ENCODE measurements at places on chromosomes 6 and 20. TPM values are rescaled to one million over a fixed set of nuclear protein-coding genes. Genes with fewer than 3 reads are reported as not detected.

The LAMP5 gene
- 5.2 TPM for polyA plus RNA-seq

The SSTR4 gene
- 0.06 TPM for polyA plus RNA-seq

The RIMS4 gene
- 0.99 TPM for polyA plus RNA-seq

The LPIN3 gene
- polyA plus RNA-seq, result 13.2 TPM

The EYS gene
- polyA plus RNA-seq, result 0.77 TPM

The ZNF337 gene
- polyA plus RNA-seq, result 23.0 TPM

The BPIFB2 gene
- polyA plus RNA-seq, result not detected

The TCF19 gene
- 18.5 TPM for polyA plus RNA-seq

The HDGFL1 gene
- not detected for polyA plus RNA-seq

The NELFE gene
- 88.7 TPM for polyA plus RNA-seq

The C20orf144 gene
- polyA plus RNA-seq, result 0.12 TPM

- no peak for DNase-seq
These were observed 66.3 kb upstream of the CD93 start for GRCh38 chr20:23152308-23152892.

DNA sequence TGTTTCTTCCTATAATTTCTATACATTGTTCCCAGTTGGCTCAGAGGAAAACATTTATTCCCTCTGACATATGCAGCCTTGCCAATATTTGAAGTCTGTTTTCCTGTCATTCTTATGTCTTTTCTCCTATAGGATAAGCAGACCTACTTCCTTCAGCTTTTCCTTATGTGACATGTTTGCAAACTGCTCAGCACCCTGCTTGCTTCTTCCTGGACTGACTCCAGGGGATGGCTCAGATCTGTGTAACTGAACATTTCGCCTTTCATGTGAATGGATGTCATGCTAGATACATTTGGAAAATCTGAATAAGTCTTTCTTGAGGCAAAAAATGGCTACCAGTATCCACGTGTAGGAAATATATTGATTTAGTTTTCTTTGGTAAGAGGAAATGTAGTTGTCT lies 113.2 kb downstream of the CARMIL1 start:
- DNase-seq, result no peak

GRCh38 chr20:9506280-9506821 lies 8.0 kb upstream of the LAMP5 start:
- DNase-seq, result no peak

- no peak for DNase-seq
These were observed 69.1 kb downstream of the FAM120B start for GRCh38 chr6:170375661-170376060.

GRCh38 chr6:56638760-56639159 lies 3.9 kb downstream of the DST start:
- DNase-seq, result no peak

- DNase-seq, result no peak
These were observed 65.9 kb downstream of the GFOD1 start for GRCh38 chr6:13421425-13422059.

DNA sequence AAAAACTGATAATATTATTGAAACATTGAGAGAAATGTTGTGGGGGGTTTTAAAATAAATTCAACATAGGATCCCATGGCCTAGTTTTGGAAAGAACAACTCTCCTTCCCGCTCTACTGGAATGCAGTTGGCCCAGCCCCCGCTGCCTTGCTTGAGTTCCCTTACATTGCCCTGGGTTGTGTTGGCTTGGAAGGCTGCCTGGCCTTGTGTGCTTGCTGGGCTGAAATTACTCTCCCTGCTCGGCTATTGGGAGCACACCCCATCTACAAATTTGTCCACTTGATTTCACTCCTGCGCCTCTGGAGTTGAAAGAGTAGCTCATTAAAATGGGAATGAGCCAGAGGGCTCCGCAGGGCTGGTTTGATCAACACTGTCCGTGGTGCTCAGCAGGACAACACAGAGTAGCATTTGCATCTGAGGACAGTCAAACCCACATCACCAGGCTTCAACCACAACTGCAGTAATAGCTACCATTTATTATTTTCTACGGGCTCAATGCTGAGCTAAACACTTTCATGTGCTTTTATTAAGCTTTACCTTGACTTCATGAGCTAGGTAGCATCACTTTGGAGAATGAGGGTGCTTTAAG lies 35.2 kb downstream of the DOK5 start:
- peak; percentile 43 for DNase-seq

DNA sequence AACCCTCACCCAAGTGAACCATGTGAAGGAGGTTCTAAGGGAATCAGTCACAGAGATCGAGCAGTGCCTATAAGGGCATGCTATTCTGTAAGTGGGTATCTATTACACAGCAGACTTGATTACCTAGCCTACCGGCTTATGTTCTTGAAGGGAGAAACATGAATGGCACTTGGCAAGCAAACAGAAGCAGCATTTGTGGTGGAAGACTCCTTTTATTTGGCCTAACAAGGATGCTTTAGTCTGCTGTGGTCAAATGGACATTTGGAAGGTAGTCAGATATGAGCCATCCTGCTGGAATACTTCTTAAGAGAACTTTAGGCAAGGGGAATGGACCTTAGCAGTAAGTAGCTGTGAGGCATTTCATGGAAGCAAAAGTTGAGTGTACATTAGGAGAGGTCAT lies 126.3 kb downstream of the COL12A1 start:
- no peak for DNase-seq

GRCh38 chr20:43183536-43184070 lies 6.1 kb downstream of the PTPRT start:
- DNase-seq, result no peak

- DNase-seq, result peak; percentile 41
These were observed 577 bp upstream of the SLC24A3 start for GRCh38 chr20:19211661-19212468.

DNA sequence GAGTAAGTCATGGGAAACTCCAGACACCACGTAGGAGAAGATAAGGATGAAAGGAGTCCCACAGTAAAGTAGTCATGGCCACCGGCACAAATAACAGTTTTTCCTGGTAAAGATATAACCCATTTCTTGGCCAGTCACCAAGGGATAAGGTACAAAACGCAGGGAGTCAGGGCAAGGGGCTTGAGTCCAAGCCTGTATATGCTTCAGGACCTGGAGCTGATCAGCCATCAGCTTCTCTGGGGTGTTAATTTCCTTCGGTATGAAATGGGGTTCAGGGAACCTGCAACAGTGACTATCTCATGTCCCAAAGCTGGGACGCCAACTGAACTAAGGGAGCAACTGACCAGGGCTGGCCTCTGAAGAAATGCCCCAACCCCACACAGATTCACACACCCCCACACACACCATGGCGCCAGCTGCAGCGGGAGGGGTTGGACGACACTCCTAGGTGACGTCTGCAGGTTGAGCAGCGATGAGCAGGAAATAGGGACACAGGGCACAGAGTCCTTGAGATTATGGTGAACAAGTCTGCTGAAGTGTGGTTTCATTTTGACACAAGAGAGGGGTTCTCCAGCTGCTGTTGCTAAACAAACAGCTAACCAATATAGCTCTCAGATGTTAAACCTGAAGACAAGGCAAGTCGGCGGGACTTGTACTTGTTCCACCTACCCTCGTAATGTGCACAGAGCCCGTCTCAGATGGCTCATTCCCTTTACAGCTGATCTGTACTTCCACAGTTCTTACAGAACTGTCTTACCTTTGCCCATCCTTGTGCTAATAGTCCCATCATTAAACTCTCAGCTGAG lies 7.4 kb upstream of the ADTRP start:
- DNase-seq, result no peak

DNA sequence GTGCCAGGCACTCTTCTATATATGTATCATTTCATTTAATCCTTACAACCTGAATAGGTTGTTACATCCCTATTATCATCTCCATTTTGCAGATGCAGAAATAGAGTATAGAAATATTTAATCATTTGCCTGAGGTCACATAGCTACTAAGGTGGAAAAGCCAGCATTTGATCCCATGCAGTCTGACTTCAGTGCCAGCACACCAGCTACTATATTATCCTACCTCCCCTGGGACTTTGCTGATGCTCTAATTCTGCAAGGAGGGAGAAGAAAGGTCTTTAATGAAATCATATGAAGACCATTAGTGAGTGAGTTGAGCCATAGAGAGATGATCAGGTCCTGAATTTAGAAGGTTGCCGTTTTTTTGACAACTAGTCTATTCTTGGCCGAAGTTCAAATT lies 53.7 kb downstream of the TOP1 start:
- no peak for DNase-seq

DNA sequence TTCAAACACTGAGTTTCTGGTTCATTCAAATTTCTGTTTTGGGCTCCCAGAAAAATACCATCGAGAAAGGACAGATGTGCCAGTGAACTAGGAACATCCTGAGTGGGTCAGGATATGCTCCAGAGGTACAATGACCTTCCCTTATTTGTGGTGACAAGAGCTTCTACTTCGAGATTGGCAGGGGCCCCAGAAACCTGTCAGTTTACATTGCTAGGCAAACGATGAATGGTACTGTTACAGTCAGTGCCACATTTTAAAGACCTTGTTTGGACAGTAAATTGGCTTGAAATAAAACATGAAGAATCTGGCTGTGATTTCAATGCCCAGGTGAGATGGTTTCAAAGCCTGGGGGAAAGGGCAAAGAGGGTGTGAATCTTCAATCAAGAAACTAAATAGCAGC lies 454.5 kb upstream of the ID4 start:
- DNase-seq, result no peak

DNA sequence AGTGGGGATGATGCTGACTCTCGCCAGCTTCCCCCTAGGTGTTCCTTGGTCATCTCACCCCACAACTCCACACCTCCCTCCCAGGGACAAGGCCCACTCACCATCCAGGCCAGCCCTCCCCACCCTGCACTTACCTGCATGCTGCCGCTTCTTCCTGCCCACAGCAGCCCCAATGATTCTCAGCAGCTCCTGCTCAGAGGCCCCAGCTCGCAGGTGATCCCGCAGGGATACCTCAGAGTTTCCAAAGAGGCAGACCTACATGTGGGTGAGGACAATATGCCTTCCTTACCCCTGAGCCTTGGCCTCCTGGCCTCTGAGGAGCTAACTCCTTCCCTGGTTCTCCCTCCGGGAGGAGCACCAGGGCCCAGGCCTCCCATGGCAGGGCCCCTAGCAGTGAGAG lies 24.6 kb downstream of the MOCS1 start:
- DNase-seq, result no peak

- no peak for DNase-seq
These were observed 368.9 kb downstream of the LMBRD1 start for GRCh38 chr6:69427882-69428281.

DNA sequence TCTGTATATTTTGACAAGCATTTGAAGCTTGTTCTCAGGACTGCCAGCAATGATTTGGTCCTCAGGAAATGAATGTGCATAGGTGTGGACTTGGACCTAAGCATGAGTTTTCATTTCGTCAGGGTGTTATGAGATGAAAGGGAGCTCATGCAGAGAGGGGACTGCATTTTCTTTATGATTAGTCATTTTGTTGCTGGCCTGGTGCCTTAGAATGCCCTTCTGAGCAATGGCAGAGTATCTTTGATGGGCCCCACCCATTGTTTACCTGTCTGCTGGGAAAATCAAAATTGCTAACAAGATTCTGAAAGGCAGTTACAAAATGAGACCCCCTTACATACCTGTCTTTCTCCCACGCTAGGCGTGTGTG lies 51.5 kb upstream of the MTHFD1L start:
- DNase-seq, result no peak

DNA sequence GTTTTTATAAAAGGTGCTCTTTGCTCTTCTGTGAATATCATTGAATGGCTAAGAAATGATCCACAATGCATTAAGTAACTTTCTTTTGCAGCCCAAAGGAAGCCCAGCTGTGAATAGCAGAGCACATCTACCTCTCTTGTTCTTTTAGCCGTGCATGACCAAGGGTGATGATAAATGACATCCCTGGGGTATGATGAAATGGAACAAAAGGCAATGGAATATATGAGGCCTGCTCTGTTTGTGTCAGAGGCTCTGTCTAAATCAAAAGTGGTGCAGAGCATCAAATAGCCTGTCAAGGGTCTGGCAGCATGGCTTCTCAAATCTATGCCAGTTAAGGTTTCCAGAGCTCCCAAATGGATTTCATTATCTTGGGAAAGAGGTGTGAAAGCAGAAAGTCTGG lies 362.6 kb upstream of the RNF217 start:
- DNase-seq, result no peak

- no peak for DNase-seq
These were observed 103.6 kb downstream of the MAP3K7 start for GRCh38 chr6:90483116-90483839.

DNA sequence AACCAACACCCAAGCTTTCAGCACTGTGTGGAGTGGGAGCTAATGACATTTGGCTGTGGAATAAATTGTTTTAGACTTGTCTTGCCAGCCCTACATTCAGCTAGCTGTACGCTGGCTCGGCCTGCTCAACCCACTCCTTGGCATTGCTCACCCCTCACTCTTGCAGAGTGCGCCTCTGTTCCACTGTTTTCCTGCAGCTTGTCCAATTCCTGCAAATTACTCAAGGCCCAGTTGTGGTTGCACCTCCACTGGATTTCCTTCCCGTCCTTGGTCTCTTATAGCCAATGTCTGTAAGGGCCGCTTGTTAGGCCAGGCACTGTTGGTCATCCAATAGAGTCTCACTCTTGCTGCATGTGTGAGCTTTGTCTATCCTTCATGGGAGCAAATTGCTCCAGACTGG lies 289.2 kb upstream of the RNF24 start:
- no peak for DNase-seq

DNA sequence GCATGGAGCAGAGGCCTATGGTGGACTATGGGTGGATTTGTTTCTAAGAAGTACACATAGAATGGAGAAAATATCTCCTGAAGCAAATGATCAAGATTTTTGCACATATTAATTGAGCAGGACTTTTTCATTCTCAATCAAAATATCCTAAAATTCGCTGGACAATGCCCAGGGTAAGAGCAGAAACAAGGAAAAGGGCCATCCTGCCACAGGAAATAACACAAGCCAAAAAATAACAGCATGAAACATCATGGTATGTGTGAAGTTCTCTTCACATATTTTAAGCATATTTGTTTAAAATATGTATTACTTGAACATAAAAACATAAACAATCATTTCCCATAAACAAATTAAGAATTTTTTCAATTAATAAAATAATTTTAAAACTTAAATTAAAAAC lies 868.9 kb downstream of the EPHA7 start:
- no peak for DNase-seq

DNA sequence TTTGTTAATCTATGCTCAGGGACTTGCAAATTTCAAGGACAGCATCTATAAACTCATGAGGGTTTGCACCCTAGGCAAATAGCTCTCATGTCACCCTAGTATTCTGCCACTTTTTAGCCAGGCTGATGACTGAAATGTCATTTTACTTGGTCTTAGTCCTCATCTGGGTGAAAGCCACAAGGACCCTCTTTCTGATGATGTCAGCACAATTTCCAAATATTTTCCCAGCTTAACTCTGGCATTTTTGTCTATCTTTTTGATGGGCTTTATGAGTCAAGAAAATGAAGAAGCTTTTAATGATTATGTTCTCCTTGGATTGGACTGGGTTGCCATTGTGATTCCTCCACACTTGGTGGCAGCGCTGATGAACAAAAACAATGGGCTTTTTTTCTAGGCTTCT lies 420.1 kb upstream of the BTBD3 start:
- no peak for DNase-seq

GRCh38 chr6:161557333-161558107 lies 283.7 kb upstream of the AGPAT4 start:
- no peak for DNase-seq

DNA sequence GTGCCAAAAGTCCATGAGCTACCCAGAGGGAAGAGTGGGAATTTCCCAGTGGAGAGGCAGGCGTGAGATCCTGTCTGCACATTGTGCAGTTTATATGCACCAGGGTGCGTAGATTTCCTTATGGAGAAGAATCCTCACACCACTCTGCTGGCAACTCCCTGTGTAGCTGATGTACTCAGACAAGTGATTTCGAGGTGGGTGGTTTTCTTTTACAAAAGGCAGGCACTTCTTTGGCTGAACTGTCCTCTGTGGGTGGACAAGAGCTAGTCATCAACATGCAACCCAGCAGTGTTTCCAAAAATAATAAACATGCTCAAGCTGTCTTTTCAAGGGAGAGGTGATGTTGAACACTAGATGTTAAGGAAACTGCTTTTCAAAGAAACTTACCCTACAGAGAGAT lies 121.7 kb upstream of the NXT1 start:
- DNase-seq, result no peak
